ENCODE measurements at places on chromosomes 7 and 10. TPM values are rescaled to one million over a fixed set of nuclear protein-coding genes. Genes with fewer than 3 reads are reported as not detected.
A peak's percentile ranks its signal among the peaks of the same experiment; 100 is the strongest.

Gene H2BK1
- not detected for polyA plus RNA-seq

Gene RNF133
- polyA plus RNA-seq = 0.22 TPM

Gene SPACDR
- polyA plus RNA-seq = 2.1 TPM

Gene MYH16
- polyA plus RNA-seq = 0.08 TPM

Gene RTKN2
- polyA plus RNA-seq = 3.6 TPM

Gene PCLO
- polyA plus RNA-seq = 0.28 TPM

Gene MRLN
- 172 TPM for polyA plus RNA-seq

Gene STAG3
- 25.7 TPM for polyA plus RNA-seq

Gene HKDC1
- polyA plus RNA-seq = not detected

Gene TAS2R40
- not detected for polyA plus RNA-seq

Gene LEP
- 0.05 TPM for polyA plus RNA-seq

Gene ST8SIA6
- polyA plus RNA-seq = 0.71 TPM

Gene HMX2
- polyA plus RNA-seq = not detected

- no peak for DNase-seq
These were observed 201.1 kb upstream of the PLXNA4 start for GRCh38 chr7:132777414-132777813.

GRCh38 chr10:49594594-49594993 lies 15.5 kb upstream of the SLC18A3 start:
- DNase-seq = peak; percentile 31

- DNase-seq = no peak
These were observed 585.8 kb downstream of the GLRX3 start for GRCh38 chr10:130721971-130722370.

DNA sequence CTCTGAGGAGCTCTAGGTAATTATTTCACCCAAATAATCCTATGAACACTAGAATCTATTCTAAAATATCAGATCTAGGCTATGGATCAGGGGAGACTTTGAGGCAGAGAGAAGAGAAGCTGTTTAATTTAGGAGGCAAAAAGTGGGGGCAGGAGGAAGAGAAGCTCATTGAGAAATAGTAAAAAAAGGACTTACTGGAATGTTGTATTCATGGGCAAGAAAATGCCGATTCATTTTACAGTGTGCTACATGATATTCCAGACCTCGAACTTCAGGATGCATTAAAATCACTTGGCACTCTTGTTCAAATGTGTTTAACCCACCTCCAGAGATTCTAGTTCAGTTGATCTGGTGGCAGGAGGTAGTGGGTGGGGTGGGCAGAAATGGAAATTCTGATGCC lies 109.5 kb upstream of the ITGB1 start:
- no peak for DNase-seq

DNA sequence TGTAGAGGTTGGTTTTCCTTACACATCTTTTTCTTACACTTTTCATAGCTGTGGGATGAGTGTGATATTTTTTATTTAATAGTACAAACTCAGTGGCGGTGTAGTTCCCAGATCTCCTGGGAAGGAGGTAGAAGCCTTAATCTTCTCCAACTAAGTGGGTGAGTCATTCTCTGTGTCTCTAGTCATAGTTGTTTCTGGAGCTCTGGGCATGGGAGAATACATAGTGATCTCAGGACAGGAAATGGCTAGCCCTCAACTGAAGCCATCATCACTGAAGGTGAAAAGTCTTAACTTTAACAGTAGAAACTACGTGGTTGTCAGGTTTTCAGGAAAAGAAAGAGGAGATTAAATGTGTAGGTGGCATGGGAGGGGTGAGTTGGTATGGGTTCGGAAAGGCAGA lies 319.4 kb upstream of the FZD8 start:
- DNase-seq = no peak

DNA sequence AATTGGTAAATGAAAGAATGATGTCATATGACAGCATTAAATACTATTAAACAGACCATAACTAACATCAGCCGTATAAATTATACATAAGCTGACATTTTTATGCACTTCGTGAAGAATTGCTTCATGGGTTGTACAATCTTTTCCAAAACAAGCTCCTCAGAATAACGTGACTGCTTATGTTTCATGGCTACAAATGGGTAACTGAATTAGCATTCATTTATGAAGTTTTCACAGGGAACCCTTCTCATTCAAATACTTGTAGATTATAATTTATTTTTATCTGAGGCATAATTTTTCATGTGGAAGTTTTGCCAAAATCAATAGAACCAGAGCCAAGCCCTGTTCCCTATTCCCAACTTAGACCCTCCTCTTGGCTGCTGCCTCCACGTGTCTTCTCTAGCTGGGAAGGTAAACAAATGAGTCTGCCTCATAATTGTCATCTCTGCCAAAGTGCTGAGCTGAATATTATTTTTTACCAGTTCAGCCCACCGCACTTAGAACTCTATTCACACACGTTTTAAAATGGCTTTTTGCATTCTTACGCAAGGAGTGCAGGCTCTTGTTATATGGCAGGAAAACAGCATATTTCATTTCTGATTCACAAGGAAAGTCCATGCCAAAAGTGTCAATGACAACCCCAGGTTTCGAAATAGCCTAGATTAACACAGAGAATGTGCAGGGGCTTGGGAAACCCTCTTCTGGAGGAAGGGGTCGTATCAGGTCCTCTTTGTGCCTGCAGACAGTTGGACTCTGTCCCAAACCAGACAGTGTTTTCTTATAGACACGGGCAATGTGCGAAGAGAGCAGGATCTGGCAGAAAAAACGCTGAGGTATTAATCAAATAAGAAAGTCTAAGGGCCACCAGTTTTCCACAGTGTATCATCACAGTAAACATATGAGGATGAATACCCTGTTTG lies 370.7 kb upstream of the MGMT start:
- DNase-seq = peak; percentile 74

DNA sequence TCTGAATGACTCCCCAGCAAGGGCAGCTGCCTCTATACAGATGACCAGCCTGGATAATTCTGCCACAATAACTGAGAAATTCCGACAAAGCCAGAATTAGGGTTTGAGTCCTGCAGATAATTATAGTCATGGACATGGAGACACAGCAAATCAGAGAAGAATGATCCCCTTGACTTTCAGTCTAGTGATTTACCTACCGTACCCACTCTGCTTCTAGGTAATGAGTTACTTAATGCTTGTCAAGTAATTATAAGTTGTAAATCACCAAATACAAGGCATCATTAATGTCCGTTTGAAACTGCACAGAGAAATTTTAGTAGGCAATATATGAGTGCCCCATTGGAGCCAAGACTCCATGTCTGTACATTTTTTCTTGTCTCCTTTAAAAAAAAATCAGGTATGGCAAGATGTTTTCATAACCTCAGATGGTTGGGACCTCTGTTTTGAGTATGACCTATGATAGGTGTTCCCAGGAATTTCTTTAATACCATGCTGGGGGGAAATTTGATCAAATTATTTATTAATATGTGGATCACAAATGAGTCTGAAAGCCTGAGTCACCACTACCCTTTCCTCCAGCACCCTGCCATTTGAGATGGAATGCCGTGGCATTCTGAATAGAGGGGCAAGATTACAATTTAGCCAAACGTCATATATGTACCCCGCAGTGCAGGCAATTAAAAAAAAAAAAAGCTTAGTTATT lies 5.5 kb upstream of the ARID5B start:
- DNase-seq = no peak

DNA sequence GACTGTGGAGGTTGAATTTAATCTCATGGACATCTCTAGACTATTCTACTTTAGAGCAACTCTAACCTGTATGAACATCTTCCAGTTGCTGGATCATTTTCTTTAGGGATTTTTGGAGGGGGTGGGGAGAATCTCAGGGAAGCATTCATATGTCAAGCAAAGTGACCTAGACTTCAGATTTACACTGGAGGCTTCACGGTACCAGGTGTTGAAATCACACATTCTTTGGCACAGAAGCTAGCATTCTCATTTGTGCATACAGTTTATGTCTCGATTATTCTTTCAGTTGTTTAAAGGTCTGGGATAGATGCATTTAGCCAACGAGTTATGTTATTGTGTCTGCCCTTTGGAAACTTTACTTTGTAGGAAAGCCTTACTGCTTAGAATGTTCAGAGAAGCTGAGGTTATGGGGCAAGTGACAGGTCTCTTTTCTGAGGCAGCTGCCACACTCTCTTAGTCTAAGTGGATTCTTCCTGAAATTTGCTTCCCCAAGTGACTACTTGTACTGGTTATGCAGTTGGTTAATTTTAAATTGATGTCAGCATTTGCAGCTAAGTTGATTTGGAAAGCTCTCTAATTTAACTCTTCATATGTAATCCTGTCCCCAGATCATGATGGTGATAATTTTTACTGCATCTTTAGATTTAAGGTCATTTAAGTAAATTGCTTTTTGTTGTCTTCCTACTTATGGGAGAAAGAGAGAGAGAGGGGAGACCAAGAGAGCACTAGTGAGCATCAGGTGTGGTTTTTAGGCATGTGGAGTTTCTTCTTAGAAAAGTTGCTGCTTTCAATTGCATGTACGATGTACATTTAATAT lies 153.8 kb downstream of the PRKG1 start:
- no peak for DNase-seq

GRCh38 chr7:41754046-41754445 lies 51.2 kb upstream of the INHBA start:
- no peak for DNase-seq

GRCh38 chr7:44626620-44627019 lies 20.2 kb downstream of the OGDH start:
- DNase-seq = no peak

DNA sequence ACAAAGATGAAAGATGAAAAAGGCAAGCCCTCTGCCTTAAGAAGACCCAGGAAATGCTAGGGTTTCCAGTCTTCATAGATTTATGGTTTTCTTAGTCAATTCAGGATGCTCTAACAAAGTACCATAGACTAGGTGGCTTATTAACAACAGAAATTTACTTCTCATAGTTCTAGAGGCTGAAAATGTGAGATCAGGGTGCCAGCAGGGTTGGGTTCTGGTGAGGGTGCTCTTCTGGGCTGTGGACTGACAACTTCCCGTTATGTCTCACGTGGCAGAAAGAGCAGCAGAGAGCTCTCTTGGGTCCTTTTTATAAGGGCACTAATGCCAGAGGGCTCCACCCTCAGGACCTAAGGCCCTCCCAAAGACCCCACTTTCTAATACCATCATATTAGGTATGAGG lies 23.7 kb downstream of the ELMO1 start:
- DNase-seq = no peak

DNA sequence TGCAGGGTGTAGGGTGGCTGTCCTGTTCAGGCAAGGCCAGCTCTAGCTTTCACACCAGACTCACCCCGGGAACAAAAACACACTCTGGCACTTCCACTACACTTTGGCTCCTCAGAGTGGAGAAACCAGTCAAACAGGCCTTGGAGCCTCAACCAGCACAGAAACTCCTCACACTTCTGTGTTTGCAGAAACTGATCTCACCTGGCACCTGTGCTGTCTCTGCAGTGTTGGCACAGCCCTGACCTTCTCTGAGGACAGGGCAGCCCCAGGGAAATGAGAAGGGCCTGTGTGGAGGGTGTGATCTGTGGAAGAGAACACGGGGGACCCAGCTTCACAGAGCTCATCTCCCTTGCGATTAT lies 4.1 kb upstream of the CALML5 start:
- DNase-seq = no peak

DNA sequence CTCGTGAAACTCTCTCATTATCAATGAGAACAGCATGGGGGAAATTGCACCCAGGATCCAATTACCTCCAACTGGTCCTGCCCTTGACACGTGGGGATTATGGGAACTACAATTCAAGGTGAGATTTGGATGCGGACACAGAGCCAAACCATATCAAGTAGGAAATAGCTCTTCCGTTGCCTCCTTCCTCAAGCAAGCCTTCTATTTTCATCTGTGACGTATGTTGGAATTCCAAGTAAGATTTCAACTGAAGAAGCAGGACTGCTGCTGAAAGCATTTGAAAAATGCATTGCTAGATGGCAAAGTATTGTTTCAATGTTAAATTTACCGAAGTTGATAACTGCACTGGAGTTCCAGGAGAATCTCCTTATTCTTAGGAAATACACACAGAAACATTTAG lies 178.1 kb upstream of the GALNT17 start:
- no peak for DNase-seq

GRCh38 chr10:78567680-78568455 lies 500.9 kb upstream of the ZMIZ1 start:
- no peak for DNase-seq

- DNase-seq = no peak
These were observed 78.9 kb downstream of the ADAM12 start for GRCh38 chr10:126309228-126309883.

DNA sequence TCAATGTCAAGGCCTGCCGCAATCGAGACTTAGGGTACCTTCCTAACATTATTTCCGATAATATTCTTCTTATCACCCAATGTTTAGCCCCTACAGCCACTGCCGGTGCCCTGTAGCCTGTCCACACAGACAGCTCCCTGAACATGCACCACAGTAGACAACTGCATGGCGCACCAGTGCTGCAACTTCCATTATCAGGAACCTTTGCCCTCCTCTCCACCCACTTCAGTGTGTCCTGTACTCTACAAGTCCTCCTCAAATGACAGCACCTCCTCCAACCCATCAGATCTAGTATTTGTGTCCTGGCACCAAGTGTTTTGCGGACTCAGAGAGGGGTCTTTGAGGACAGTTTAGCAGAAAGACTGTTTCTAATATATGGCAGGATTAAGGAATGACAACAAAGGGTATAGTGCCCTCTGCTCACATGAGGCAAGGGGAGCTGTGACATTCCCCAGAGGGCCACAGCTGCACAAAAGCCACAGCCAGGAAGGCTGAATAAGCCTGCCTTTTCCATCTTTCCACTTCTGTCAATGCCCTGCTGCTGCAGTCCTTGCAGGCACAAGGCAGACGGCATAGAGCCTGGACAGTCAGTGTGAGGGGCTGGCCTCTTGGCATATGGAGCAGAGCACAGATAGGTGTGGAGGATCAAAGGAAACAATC lies 335.4 kb downstream of the PARD3 start:
- DNase-seq = no peak

GRCh38 chr10:113446739-113447138 lies 106.1 kb upstream of the HABP2 start:
- DNase-seq = no peak

GRCh38 chr7:7330997-7331396 lies 148.7 kb downstream of the C1GALT1 start:
- DNase-seq = no peak

- no peak for DNase-seq
These were observed 228.7 kb upstream of the CCDC6 start for GRCh38 chr10:60135020-60135419.

- DNase-seq = no peak
These were observed 78.2 kb downstream of the VTI1A start for GRCh38 chr10:112525200-112525599.

- DNase-seq = no peak
These were observed 13.3 kb upstream of the RPA3 start for GRCh38 chr7:7731732-7732131.

DNA sequence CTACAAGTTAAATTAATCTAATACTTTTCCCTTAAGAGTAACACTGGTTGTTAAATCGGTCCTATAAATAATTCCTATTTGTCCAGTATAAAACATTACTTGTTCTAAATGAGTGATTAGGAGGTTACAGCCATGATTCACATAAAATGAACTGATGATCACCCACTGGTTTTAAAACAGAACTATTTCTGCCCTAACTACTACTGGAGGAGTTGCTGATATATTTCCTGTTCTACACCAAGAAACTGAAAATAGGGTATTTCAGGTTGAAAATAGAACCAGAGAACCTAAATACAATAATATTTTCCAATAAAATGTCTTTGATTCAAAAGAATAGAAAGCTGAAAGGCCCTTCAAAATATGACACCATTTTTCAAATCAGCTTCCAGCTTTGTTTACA lies 30.9 kb downstream of the DNAJC1 start:
- DNase-seq = no peak
